ENCODE measurements at places on chromosomes 12 and 14.
A peak's percentile ranks its signal among the peaks of the same experiment; 100 is the strongest.

- DNase-seq: no peak
Measured at GRCh38 chr14:32896979-32897697, 41.5 kb upstream of the NPAS3 start.

GRCh38 chr12:121232977-121233627, 23.2 kb downstream of the P2RX4 start:
- no peak for DNase-seq

GRCh38 chr12:128557231-128557630, 266.5 kb downstream of the SLC15A4 start:
- no peak for DNase-seq

DNA sequence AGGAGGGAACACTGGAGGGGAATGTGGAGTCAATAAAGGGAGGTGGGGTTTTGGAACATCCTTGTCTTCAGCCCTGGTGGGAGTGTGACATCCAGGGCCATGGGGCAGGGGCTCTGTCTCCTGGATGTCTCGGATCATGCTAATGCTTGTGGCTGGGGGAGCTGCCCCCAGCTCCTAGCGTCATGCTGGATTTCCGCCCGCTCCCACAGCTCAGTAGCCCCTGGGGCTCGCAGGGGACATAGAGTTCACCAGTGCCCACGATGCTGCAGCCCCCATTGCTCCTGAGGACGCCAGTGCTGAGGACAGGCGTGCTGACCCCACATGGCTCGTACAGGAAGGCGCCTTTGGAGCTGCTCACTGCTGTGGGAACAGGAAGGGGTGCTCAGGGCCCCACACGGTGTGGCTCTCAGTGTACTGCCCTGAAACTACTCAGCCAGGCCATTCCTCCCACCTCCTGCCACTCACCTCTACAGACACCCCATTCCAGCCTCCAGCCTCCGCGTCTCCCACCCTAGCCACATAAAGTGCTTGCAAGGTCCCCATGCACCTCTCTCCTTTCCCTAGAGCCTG, 9.5 kb upstream of the KRT84 start:
- no peak for DNase-seq

GRCh38 chr12:42908712-42909111, 319.2 kb upstream of the PRICKLE1 start:
- DNase-seq: no peak

GRCh38 chr12:115944837-115945490, 332.5 kb downstream of the MED13L start:
- DNase-seq: no peak

- DNase-seq: peak; percentile 77
Measured at GRCh38 chr12:31896514-31897039, 62.6 kb upstream of the RESF1 start.

DNA sequence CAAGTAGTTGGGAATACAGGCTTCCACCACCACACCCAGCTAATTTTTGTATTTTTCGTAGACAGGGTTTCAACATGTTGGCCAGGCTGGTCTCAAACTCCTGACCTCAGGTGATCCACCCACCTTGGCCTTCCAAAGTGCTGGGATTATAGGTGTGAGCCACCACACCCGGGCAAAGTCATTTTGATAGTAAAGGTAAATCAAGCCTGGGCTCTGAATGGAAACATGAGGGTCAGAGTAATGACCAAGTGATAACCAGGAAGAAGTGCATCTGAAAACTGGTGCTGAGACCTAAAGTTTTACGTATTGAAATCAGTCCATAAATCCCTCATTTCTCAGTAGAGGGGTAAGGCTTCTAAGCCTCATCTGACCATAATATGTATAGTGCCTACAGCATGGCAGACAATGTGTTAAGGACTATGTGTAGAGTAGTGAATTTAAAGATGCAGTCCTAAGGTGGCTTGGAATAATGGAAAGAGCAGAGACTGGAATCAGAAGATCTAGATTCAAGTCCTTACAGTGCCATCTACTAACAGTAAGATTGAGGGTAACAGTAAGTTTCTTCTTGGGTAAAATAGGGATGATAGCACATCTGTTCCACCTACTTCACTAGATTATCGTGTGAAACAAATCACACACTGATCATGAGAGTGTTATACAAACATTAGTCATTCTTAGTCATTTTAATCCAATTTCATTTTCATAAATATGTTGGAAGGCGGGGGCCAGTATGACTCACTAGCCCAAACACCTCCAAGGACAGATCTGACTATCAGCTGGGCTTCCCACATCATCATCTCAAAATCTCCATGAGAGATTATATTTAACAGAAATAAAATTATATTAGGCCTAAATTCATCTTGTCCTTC, 11.2 kb downstream of the MAP4K5 start:
- peak; percentile 65 for DNase-seq

GRCh38 chr14:71063351-71063750, 156.1 kb downstream of the PCNX1 start:
- no peak for DNase-seq

DNA sequence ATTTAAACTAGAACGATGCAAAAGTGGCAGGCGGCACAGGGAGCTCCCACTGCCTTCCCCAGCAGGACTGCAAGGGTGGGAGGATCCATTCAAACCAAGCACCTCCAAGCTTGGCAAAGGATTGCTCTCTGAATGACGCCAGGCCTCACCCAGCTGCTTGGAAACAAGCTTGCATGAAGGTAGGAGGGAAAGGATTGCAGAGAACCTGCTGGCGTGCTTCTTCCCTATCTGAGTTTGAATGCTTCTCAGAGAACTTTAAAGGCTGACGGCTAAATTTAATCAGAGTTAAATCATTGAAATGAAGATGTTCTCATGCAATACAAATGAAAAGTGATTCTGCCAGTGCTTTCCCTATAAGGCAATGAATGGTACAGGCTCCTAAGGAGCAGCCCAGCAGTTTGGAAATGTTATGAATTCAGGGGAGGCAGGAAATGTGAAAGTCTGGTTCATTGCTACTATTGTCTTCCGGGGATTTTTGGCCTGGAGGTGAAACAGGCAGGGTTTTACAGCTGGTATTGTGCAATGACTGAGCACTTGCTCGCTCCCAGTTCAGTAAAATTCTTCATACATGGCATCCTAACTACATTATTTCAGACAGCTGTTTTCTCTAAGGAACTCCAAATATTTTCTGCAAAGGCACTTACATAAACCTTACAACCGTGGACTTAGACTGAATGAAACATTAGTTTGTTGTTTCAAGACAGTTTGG, 31.9 kb upstream of the DUSP6 start:
- DNase-seq: no peak

DNA sequence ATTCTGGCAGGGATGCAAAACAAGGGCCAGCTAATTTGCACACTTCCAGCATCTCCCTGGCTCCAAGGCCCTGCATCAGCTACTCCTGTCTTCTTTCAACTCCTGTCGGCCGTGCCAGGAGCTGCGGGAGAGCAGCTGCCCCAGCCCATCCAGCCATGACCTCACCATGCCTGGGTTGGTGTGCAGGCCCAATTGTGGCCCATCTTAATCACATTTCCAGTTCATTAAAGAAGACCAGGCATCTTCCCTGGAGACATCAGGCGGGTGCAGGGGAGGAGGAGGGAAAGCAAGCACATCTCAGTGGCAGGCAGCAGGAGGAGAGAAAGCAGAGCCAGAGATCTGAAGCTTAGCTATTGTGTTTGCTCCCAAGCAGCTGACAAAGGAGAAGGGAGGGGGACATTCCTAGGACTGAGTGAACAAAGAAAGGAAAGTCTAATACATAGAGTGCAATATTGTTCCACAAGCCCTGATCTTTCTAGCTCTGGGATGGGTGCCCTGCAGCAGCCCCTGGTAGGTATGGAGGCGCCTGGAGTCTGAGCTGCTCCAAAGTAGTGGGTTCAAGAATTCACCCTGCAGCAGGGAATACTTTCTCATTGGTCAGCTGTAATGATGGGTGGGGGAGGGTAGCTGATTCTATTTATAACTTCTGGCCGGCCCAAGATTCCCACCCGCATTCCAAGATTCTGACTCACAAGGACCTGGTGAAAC, 40.1 kb downstream of the VWF start:
- DNase-seq: no peak

- DNase-seq: no peak
Measured at GRCh38 chr12:26077915-26078702, 46.7 kb downstream of the BHLHE41 start.

- no peak for DNase-seq
Measured at GRCh38 chr12:109719123-109720022, 5.7 kb downstream of the FAM222A start.

DNA sequence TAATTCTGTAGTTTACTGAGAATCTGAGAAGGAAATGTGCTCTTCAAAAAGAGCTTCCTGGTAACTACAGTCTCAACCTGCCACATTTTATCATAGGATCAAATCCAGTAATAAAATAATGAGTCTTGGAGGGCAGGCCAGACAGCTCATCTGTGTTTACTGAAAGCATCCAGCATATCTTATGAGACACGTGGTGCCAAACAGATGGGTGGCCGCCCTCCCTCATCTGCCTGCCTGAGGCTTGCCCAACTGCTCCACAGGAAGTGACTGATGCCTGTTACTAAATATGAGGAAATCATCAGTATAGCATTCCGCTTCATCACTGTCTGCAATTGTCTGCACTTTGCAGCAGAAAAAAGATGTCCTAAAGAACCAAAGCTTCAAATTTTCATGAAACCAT, 13.5 kb downstream of the DHRS7 start:
- peak; percentile 51 for DNase-seq

DNA sequence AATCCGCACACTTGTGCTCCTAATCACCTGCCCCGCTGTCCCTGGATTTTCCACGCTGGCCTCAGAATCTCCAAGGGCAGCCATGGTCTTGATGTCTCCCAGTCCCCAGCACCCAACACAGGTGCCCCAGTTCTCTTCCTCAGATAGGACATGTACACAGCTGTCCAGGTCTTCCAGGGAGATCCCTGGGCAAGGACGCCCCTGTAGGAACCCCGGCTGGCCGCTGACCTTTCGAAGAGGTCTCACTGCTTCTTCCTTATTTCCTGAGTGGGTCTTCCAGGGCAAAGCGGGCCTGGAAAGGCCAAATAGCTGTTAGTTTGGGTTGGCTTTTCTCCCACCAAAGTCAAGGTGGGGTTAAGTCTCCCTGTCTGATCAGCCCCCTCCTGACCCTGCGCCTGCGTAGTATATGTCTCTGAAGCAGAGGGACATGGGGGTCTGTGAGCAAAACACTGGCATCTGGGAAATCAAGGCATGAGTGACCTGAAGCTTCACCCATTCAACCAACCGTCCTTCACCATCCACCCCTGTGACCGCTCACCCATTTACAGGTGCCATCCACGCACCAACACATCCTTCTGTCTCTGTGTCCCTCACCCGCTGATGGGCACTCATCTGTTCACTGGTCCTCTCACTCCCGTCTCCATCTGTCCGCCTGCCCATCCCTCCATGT, 4.6 kb downstream of the BEGAIN start:
- DNase-seq: no peak

GRCh38 chr12:13383379-13383778, 186.9 kb downstream of the EMP1 start:
- no peak for DNase-seq

DNA sequence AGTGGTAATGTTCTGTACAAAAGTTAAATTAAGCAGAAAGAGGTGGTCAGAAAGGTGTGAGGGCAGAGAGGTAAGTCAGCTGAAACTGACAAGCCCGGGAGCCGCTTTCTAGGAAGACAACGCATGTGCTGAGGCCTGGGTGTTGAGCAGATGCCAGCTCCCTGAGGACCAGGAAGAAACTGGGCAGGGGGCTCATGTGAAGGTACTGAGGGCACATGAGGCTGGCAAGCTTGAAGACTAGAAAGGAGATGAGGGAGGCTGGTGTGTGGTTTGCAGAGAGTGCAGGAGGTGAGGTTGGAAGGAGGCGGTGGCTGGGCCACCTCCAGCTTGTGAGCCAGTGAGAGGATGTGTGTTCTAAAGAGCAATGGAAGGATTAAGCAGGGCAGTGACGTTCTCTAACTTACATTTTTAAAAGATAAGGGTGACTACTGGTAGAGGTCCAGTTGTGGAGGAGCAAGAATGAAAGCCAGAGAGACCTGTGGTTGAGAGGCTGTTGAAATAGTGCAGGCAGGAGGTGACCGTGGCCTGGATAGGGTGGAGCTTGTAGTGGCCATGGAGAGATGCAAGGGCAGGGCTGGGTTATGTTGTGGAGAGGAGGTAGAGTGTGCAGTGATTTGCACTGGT, 29.1 kb downstream of the ZNF664 start:
- DNase-seq: no peak

- DNase-seq: no peak
Measured at GRCh38 chr12:91618281-91618680, 435.7 kb upstream of the DCN start.

DNA sequence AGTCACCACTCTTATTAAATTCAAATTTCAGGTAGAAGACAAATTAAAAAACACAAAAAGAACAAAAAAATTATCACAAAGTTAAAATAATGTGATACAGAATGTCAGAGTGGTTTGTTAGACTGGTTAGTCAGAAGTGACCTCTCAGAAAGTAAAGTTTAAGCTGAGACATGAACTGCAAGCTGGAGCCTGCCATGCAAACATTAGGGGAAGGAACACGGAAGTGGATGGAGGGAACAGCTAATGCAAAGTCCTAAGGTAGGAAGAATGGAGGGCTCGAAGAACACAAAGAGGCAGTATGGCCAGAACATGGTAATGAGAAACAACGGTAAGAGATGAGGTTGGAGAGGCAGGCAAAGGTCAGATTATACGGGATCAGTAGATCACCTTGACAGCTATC, 41.7 kb downstream of the WDHD1 start:
- no peak for DNase-seq

DNA sequence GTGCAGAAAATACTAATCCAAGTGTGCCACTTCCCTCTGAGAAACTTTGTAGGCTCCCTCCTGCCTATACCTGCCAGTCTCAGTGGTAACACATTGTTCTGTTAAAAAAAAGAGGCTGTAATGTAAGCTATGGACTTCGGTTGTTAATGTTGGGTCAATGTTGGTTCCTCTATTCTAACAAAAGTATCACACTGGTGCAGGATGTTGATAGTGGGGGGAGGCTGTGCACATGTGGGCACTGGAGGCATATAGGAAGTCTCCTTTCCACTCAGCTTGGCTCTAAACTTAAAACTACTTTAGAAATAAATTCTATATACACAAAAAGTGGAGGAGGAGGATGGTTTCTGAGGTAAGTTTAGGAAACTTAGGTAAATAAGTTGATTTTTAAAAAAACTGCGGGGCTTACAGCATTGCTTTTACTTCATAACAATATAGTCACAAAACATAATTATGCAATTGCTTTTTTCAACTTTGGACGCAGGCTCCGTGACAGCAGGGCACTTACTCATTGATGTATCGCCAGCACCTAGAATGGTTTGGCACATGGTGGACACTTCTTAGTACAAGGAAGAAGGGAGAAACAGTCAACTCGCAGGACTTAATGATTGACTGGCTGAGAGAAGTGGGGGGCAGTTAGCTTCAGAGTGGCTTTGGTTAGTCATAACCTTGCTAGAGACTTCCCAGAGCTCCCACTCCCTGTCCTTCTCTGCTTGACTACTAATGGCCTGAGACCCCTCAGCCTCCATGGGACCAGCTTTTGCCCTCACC, 7.9 kb upstream of the NYNRIN start:
- DNase-seq: no peak
